ENCODE measurements at places on chromosomes 6 and 20.
A peak's percentile ranks its signal among the peaks of the same experiment; 100 is the strongest.

- no peak for DNase-seq
Measured at GRCh38 chr6:141744194-141744925, 388.4 kb upstream of the GJE1 start.

DNA sequence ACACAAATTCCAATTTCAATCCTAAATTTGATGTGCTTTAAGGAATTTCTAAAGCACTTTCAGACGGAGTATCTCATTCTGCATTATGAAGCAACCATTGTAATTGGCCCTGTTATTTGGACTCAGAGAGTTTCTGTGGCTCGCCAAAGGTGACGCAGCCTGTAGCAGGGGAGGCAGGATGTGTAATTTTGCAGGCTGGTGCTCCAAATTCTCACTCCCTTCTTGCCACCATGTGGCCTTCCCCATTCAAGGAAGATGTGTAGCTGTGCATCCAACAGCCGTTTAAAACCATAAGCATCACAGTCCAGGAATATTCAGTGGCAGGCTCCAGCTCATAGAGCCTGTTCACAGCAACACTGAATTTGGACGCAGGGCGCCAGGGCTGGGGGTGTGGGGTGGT lies 45.8 kb downstream of the AGPAT4 start:
- DNase-seq, result no peak

- no peak for DNase-seq
Measured at GRCh38 chr6:281469-282103, 10.7 kb upstream of the DUSP22 start.

DNA sequence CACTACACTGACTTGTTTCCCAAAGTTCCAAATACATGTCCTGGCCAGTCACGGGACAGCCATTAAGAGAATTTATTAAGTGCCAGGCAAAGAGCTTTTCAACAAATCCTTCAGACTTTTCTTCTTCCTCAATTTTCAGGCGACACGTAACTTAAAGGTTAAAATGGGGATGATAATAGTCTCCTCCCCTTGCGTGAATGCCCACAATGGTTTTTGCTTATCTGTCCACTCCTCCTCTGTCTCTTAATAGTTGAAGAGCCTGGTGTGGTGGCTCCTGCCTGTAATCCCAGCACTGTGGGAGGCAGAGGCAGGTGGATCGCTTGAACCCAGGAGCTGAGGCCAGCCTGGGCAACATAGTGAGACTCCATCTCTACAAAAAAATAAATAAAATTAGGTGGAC lies 11.4 kb upstream of the PARD6B start:
- DNase-seq, result no peak

- peak; percentile 78 for DNase-seq
Measured at GRCh38 chr20:63884506-63885263, 10.2 kb upstream of the DNAJC5 start.

DNA sequence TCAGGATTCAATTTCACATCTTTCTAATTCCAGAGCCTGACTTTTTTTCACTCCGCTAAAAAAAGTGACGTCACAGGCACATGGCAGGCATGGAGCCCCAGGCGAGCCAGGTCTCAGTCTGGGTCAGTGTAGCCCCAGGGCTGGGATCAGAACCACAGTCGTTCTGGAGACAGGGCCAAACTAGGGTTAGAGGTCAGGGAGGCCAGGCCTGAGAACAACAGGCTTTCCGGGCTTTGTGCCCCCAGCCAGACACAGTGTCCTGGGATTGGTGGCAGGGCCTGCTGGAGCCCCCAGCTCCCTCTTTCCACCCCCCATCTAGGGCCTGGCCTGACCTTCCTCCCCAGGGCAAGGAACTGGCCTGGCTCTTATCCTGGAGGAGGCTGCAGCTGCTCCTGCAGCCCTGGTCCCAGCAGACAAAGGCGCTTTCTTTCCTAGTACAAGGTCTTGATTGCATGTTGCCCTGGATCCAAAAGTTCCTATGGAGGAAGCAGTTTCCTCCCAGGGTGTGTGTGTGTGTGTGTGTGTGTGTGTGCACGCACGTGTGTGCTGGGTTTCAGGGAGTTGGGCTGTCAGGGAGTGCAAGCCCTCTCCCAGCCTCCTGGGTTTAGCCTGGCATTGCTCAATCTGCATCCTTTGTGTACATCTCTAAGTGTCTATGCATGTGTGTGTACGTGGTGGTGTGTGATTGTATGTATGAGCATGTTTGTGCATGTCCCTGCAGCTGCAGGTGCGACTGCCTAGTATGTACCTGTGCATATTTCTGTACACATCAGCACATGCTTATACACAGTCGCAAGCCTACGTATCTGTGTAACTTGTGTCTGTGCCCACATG lies 26.5 kb upstream of the EMILIN3 start:
- no peak for DNase-seq

GRCh38 chr6:79947191-79948186 lies at the start of gene ELOVL4:
Gene ELOVL4 (minus strand): TSS chr6:79947553. CDS start chr6:79947279, 274 bp downstream.
- DNase-seq, result peak; percentile 43

GRCh38 chr6:133184798-133185372 lies 56.3 kb upstream of the EYA4 start:
- DNase-seq, result no peak

GRCh38 chr6:57064809-57065208 lies 18.3 kb downstream of the KIAA1586 start:
- no peak for DNase-seq

- DNase-seq, result no peak
Measured at GRCh38 chr20:36873498-36874189, 2.3 kb upstream of the TLDC2 start.

DNA sequence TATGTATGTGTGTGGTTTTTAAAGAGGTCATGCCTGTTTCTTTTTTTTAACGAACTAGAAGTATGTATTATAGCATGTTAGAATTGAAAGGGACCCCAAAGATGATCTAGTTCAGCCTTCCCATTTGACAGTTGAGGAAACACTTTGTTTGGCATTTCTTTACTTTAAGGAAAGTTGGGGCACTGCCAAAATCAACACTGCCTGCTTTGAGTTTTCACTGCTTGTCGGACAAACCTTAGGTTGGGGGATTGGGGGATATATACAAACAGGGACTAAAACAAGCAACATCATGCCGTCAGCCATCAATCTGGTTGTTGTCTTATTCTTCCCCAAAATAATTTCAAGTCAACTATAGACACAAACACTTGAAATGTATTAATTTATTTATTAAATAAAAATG lies 14.1 kb upstream of the CALHM6 start:
- no peak for DNase-seq

GRCh38 chr6:35581633-35582032 lies 68.9 kb upstream of the TULP1 start:
- no peak for DNase-seq

DNA sequence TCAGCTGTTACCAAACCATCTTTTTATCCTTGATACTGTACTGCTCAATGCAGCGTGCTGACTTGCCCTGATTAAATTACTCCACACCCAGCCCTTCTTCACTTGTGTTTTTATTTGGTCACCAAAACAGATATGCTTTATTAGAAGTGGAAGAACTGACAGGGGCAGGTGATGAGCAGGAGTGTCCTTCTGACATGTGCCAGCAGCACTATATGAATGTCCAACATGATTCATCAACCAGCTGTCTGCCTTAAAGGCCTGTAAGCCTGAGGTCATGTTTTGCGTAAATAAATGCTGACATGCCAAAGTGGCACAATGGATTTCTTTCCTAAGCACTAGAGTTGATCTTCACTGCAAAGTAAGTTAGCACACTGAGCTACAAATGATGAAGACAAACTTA lies 15.4 kb downstream of the POPDC3 start:
- DNase-seq, result no peak

DNA sequence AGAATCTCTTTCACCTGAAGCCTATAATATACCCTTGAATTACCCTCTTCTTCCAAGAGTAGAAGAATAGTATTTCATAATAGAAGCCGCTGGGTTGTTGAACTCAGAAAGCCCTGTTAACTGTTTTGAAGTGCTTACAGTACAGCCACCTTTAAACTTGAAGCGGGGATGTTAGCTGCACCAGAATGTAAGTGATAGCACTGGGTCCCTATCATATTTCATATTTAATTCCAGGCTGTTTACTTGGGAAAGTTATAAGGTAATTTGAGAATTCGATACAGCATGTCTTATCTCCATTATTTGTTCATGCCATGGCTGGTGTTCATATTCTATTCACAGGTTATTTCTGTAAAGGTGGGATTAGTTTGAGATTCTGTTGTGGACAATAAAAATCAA lies 63.5 kb upstream of the VSTM2L start:
- DNase-seq, result no peak
